Kasumi-1 (cell line): ENCODE measurements at places on chromosomes 11 and 22.
A peak's percentile ranks its signal among the peaks of the same experiment; 100 is the strongest.

DNA sequence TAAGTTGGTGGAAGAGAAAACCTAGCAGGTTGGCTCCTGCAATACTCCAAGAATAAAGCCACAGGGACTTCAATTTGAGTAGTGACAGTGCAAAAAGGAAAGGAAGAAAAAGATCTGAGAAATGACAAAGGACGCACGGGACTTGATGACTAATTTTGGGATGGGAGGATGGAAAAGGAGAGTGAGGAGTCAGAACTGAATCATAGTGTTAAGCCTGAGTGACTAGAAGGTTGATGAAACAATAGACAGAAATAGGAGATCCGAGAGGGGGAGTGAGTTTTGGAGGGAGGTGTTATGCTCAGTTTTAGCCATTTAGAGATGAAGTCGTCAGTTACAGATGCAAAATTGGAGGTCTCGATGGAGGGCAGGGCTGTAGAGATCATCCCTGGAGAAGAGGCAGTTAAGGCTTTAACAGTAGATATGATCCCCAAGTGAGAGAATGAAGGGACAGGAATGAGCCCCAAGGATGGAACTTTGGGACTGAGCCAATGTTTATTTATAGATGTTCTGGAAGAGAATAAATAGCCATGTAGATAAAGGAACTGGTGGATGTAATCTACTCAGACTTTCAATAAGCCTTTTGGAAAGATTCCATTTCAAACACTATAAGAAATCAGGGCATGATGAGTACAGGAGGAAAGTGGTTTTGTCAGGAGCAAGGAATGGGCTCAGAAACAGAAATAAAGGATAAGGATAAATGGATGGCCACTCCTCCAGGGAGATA, 108.9 kb upstream of the NCAM1 start:
- DNase-seq = no peak

DNA sequence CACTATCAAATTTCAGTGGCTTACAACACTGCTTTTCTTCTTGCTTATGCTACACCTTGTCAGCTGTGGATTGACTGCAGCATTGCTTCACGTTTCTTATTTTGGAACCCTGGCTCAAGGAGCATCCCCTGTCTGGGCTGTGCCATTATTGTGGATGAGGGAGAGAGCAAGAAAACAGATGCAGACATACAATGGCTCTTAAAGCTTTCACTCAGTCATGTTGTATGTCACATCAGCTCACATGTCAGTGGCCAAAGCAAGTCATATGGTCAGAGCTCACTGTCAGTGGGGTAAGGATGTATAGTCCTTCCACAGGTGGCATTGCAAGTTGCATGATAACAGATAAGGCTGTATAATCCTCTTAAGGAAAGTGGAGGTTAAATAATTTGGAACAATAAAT, 10.0 kb downstream of the ARHGEF12 start:
- DNase-seq = no peak

DNA sequence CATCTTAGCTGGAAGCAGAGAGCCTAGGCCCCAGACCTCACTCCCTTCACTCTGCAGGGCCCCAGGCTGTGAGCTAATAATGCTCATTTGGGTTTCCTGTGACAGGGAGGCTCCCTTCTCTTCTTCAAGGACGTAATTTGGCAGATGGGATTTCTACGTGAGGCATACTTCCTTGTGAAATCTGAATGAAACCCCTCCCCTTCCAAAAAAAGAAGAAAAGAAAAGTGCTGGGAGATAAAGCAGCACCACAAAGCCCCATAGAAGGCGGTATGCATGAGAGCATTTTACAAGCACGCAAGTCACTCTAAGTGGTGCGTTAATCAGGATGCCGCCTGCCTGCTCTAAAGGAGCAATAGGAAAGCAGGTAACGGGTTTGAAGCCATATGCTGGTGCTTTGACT, 5.7 kb downstream of the P2RX3 start:
- no peak for DNase-seq

GRCh38 chr22:20583471-20583922, 76.1 kb downstream of the MED15 start:
- peak; percentile 7 for DNase-seq

GRCh38 chr22:47851586-47851985, 1089.1 kb downstream of the TBC1D22A start:
- no peak for DNase-seq

- peak; percentile 47 for DNase-seq
Observed at GRCh38 chr11:73270016-73270854, 1.9 kb upstream of the P2RY6 start.

GRCh38 chr11:7889985-7890384, 41.1 kb downstream of the OR10A6 start:
- no peak for DNase-seq

DNA sequence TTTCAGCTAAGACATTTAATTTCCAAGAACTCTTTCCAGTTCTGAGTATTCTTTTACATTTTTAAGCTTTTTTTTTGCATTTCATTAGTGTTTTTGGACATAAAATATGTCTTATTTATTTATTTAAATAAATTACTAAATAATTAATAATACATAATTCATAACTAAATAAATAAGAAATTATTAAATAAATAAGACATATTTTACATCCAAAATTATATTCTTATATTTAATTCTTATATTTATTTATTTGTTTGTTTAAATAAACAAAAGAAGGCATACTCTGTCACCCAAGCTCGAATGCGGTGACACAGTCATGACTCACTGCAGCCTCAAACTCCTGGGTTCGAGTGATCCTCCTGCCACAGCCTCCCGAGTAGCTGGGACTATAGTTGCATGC, 3.1 kb upstream of the MMP27 start:
- DNase-seq = no peak

DNA sequence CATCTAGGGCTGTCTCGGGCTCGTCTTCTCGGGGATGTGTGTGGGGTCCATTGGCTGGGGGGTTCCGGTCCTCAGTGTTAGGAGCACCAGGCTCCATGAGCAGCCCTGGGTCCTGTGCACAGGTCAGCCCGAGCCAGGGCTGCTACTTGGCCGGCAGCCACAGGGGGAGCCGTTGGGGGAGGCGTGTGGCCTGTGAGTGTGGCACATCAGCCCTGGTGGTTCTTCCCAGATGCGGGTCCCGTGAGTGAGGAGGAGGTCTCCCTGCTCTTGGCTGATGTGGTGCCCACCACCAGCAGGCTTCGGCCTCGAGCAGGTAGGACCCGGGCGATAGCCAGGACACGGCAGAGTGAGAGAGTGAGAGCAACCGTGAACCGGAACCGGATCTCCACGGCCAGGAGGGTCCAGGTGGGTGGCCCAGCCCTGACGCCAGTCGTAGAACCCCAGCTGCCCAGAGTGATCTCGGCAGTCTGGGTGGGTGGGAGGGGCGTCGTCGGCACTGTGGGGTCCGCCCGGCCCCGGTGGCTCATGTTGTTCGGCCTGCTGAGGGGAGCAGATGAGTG, 18.5 kb downstream of the IRF7 start:
- DNase-seq = no peak

GRCh38 chr22:31475800-31476199, 13.8 kb downstream of the EIF4ENIF1 start:
- DNase-seq = no peak

DNA sequence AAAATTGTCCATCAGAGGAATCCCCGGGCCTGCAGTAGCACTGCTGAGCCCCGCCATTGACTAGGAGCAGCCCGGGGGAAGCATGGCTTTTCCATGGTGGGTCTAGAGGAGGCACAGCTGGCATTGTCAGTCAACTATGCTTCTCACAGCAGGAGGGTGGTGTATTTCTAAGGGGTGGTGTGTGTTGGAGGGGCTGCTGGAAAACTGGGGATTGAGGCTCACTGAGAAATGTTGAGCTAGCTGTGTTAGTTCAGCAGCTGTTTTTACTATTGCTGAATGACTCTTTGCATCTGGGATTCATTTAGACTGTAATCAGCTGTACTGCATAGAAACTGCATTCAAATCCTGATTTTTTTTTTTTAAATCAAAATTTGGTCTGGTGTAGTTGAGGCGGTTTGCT, 5.6 kb downstream of the DDX10 start:
- DNase-seq = no peak

DNA sequence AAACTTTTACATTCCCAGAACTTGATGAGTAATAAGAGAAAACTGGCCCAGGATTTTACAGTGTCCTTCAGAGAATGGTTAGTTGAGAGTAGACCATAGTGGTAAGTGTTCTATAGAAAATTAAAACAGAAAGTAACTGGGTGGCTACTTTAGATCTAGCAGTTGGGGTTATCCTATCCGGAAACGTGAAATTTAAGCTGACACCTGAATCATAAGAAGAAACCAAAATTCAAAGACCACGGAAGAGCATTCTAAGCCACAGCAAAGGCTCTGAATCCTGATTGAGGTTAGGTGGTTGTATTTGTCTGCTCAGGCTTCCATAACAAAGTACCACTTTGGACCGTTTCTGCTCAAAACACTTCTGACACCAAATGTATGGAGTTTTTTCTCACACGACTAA, 34.0 kb downstream of the TTC17 start:
- no peak for DNase-seq

DNA sequence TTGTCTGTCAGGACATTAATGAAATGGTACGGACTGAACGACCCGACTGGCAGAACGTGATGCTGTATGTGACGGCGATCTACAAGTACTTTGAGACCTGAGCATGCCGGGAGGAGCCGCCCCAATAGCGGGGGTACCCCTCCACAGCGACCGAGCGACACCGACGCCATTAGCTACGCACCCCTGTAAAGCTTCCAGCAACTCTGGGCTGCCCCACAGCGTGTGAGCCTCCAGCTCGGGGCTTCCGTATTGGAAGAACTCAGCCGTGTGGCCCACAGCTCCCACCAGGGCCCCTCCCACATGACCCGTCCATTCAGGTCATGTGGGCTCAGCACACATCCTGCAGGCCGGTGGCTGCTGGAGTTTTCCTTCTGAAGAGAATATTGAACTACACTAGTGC, 12.9 kb upstream of the ADORA2A start:
- DNase-seq = no peak

DNA sequence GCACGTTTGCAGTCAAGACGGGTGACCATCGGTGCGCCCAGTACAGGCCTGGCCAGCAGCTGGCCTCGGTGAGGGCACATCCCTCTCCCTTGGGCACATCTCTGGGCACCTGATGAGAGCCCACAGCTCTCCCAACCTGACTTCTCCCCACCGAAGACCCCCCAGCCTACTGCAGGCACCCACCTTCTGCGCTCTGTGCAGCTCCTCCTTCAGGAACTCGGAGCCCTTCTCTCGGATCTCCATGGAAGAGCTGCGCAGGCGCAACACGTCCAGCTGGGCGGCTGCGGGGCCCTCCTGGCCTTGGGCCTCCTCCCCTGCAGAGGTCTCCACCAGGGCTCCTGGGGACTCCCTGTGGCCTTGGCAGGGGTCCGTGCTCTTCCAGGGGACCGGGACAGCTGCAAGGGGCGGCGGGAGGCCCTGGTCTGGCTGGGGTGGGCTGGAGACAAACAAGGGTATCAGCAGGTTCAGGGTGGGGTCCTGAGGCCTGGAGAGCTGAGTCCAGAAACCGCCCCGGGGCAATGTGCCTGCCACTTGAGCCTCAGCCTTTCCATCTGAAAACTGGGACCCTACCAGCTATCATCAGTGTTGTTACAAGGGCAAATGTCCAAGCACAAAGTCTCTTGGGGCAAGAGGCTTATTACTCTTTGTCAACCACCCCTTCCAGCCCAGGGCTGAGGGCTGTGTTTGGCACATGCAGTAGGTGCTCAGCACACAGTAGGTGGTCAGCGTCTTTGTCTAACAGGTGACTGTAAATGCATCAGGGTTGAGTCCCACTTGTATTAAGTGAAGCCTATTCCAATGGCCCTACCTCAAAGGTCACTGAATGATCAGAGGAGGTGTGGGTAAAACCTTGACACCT, 9.3 kb downstream of the RAB3IL1 start:
- no peak for DNase-seq

DNA sequence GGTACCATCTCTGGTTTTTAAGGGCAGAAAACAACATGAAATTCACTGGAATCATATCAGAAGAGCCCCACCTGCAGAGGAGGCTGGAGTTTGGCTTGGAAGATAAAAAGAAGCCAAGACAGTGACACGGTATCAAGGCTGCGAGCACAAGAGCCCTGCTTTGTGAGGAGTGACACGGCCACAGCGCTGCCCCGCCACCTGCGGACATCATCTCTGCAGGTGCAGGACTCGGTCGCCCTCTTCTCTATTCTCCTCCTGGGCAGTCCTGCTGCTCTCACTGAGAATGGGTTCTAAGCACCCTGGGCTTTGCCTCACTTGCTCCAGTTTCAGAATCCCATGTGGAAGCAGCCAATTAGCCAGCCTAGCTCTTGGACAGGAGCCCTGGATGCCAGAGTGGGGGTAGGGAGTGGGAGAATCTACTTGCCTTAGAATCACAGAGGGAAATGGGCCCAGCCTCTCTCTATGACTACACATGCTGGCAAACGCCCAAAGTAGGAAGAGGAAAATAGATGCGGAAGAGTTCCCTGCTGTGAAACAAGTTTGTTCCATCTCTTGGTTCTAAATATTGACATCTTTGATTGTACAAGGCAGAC, 17.1 kb downstream of the APOL4 start:
- DNase-seq = no peak

DNA sequence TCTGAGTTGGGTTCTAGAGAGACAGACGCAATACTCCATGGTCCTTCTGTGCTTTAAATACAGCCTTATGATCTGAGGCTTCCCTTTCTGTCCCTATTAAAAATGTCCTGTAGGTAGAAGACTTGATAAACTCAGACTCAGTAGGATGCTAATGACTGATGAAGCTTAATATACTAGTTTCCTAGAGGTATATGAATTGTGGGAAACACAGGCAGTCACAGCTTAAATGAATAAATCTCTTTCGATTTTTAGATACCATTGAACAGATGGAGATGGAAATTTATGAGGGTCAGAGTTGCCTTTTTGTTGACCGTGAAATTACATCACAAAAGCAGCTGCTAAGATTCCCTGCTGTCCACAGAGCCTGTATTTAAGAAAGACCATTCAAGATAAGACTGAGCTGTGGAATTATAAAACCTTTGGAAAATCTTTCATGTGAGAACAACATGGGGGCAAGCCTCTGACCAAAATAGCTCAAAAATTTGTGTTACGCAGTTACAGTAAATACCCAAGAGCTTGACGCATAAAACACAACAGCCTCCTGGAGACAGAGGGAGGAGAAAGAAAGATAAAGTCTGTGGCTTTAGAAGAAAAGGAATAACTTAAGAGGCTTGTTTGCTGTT, 172.3 kb downstream of the AASDHPPT start:
- DNase-seq = no peak

DNA sequence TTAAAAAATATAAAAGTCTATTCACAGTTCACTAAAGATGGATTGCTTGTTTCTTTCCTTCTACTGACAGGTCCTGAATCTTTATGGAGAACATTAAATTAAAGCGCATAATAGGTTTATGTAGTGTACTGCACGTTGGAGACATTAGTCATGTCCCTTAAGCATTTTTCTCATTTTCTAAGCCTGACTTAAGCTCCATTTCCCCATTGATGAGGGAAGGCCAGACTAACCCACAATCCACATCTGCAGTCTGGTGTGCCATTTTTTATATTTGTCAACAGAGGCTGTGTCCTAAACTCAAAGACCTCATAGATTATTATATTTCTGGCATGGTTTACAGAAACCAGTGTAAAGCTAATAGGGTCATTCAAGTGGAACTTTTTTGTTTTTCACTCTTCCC, 39.9 kb downstream of the CADM1 start:
- DNase-seq = no peak
